ENCODE measurements at places on chromosomes 11 and 22.

- no peak for DNase-seq
Measured at GRCh38 chr22:38870791-38871359, 1.1 kb downstream of the CBX6 start.

GRCh38 chr11:77252555-77253270 lies 48.8 kb downstream of the GDPD4 start:
- DNase-seq, result no peak

GRCh38 chr22:47036352-47036751 lies 273.9 kb downstream of the TBC1D22A start:
- DNase-seq, result no peak

DNA sequence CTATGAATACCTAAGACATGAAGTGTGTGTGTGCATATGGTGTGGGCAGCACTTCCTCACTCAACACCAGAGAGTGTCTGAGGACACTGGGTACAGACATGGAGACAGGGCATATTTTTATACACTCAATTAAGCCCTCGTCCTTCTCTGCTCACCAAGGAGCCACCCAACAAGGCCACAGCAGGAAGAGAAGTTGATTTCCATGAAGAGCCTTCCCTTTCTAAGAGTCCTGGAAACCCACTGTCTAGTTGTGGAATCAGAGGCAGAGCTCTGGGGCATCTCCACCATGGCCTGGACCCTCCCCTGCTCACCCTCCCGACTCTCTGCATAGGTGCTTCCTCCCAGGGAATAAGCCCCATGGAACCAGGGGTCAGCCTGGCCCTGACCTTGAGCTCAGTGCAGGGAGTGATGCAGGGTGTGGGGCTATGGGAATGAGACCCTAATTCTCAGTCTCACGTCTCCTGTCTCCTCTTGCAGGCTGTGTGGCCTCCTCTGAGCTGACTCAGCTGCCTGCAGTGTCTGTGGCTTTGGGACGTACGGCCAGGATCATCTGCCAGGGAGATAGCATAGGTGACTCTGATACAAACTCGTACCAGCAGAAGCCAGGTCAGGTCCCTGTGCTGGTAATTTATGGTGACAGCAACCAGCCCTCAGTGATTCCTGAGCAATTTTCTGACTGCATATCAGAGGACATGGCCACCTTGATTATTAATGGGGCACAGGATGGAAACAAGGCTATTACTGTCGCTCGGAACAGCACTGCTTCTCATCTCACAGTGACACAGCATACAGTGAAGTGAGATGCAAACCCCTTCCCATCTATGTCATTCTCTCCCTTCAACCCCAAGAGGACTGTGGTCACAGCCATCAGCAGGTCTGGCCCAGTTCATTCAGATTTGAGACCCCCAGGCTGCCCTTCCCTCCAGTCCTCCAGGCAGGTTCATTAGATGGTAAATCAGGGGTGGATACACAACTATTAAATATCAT lies 14.6 kb upstream of the IGLL5 start:
- DNase-seq, result no peak

GRCh38 chr11:27201454-27202302 lies 161.1 kb downstream of the BBOX1 start:
- peak; percentile 32 for DNase-seq

DNA sequence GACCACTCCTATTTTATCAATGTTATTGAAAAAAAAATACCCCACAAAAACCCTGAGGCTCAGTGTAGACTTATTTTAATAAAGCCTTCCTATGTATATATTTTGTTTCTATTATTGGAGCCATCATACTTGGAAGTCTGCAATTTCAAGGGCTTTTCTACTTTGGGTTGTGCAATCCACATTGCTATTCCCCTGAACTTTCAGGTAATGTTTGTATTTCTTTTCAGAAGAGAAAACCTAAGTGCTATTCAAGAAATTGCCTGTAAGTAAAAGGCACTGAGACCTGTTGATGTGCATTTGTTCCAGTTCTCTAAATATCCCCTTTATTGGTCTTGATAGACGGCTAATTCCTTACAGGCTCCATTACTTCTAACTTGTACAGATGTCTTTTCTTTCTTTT lies 280.7 kb upstream of the RAG2 start:
- no peak for DNase-seq

GRCh38 chr11:123560006-123560405 lies 94.4 kb downstream of the SCN3B start:
- peak; percentile 62 for DNase-seq

GRCh38 chr11:10927538-10927937 lies 69.7 kb upstream of the ZBED5 start:
- DNase-seq, result no peak

DNA sequence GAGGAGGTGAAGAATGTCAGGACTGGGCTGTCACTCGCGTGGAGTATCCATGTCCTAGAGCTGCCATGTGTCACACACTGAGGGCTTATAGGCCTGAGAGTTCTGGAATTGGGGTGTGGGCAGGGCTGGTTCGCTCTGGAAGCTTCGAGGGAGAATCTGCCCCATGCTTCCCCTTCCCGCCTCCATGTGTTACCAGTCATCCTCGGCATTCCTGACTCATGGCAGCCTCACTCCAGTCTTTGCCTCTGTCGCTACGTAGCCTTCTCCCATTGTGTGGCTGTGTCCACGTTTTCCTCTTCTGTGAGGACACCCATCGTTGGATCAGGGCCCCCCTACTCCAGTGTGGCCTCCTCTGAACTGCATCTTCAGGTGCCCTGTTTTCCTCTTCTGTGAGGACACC lies 301.2 kb downstream of the TBC1D22A start:
- DNase-seq, result no peak
